Mesothelial cell of epicardium (in vitro differentiated cells): ENCODE measurements at places on chromosomes 3 and 15. TPM values are rescaled to one million over a fixed set of nuclear protein-coding genes. Genes with fewer than 3 reads are reported as not detected.

DNA sequence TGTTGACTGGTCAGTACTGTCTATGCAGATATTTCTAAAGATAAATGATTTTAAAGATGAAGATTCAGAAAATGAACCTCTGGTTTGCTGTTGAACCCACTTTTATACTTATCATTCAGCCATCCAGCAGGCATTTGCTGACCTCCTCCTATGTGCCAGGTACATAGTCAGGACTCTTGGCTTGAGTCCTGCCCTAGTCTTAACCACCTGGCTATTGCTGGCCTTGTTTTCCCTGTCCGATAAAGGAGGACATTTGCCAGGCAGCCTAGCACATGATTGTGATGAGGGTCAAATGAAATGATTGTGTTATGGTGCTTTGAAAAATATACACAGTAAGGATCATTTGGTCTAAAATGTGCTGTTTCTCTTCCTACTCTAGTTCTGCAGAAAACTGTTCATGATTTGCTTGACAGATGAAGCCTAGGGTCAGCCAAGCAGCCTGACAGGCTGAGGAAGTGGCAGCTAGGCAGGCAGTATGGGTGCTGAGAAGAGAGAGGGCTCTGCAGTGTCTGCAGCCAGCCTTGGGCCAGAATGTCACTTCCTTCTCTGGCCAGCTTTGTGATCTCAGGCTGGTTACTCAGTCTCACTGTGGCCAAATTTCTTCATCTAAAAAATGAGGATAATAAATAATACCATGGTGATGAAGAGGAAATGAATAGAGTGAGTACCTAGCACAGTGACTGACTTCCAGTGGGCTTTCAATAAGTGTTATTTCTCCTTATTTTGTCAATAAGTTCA is 13.8 kb downstream of the EXOSC7 start:
- peaks cover 16% of the 10 kb centered on the region for H3K4me1 ChIP-seq
- H3K27ac ChIP-seq: no peak overlapping the region
- no peak for DNase-seq
- no peaks in the 10 kb centered on the region for H3K27me3 ChIP-seq
- peaks cover 22% of the 10 kb centered on the region for H3K36me3 ChIP-seq
- no peak overlapping the region for H3K4me3 ChIP-seq

DNA sequence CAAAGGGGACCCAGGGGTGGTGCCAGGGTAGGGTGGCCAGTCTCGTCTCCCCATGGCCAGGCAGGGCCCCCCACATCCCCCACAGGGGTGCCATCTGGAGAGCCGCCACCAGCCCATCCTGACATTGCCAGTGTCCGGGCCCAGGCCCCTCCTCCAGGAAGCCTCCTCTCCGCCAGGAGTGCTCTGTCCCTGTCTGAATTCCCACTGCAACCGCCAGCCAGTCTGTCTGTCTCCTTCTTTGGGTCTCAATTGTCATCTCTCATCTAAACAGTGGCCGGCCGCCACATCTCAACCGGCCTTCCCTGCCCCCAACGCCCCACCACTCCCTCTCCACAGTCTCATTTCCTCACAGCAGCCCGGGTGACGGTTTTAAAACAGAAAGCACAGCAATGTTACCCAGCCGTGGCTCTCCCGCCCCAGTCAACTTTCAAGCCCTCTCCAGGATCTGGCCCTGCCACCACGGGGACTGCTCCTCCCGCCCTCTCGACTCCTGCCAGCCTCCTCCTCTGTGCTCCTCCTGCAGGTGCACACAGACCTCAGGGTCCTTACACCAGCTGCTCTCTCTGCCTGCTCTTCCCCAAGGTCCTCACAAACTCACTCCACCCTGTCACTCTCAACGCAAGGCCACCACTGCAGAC is 57.0 kb downstream of the IQSEC1 start:
- DNase-seq: no peak
- no peaks in the 10 kb centered on the region for H3K27me3 ChIP-seq
- H3K4me1 ChIP-seq: peaks cover 8% of the 10 kb centered on the region
- H3K36me3 ChIP-seq: no peaks in the 10 kb centered on the region
- H3K27ac ChIP-seq: no peak overlapping the region

The ZIC4 gene
- not detected in 3 replicates for total RNA-seq

The FBN1 gene
- 60.3 to 67.9 TPM (median 62.6 TPM) in 3 replicates for total RNA-seq

- no peak overlapping the region for H3K4me3 ChIP-seq
- no peak for DNase-seq
- no peaks in the 10 kb centered on the region for H3K27me3 ChIP-seq
Measured at GRCh38 chr3:77652624-77653023, 612.7 kb downstream of the ROBO2 start.

- peaks cover 16% of the 10 kb centered on the region for H3K4me1 ChIP-seq
- no peak overlapping the region for H3K4me3 ChIP-seq
- peak overlapping the region; percentile 70 for H3K27ac ChIP-seq
- no peaks in the 10 kb centered on the region for H3K27me3 ChIP-seq
- peaks cover 5% of the 10 kb centered on the region for H3K36me3 ChIP-seq
Measured at GRCh38 chr3:71117572-71118247, 465.8 kb downstream of the FOXP1 start.

GRCh38 chr15:70576696-70577095 is 186.7 kb downstream of the UACA start:
- peaks cover 3% of the 10 kb centered on the region for H3K36me3 ChIP-seq
- DNase-seq: no peak
- no peak overlapping the region for H3K4me3 ChIP-seq
- H3K4me1 ChIP-seq: peaks cover 20% of the 10 kb centered on the region
- H3K27ac ChIP-seq: no peak overlapping the region
